ENCODE measurements at places on chromosomes 5 and 9.

DNA sequence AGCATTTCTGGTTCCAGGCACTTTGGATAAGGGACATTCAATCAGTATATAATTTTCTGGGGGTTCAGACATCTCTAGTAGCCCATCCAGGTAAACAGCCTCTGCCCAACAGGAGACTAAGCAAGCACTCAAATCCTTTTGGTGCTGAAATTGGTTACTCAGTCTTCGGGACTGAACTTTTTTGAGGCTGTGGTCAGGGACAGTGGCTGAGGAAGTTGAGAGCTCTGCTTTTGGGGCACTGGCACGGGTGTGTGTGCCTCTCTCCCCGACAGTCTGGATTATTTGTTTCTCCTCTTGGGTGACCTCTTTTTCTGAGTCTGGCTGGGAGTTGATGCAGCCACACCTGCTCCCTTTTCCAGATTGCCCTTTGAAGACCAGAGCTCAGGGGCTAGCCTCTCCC, 47.6 kb downstream of the ACER2 start:
- DNase-seq: no peak

GRCh38 chr5:112762113-112762810, 24.6 kb downstream of the APC start:
- no peak for DNase-seq

GRCh38 chr5:10592601-10593000, 28.7 kb downstream of the ANKRD33B start:
- no peak for DNase-seq

GRCh38 chr5:34611464-34612415, 44.4 kb upstream of the RAI14 start:
- no peak for DNase-seq

DNA sequence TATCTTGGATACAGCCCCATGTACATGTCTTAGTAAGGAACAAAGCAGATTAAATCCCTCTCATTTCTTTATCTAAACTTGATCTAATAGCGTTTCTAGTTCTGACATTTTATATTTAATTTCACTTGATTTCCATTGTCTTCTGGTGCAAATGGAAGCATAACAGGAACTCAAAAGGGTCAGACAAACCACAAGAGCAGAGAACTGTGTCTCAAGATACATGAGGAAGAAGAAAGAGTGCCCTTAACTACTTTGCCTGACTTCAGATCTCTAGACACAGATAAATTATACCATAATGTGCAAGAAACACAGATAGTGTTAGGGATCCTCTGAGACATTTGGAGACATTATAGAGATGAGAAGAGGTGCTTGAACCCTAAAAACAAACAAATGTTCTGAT, 20.7 kb upstream of the STX17 start:
- DNase-seq: no peak

GRCh38 chr5:126924331-126925033, 105.9 kb downstream of the MARCHF3 start:
- no peak for DNase-seq

- no peak for DNase-seq
Observed at GRCh38 chr9:14909961-14910805, at the start of gene FREM1. FREM1 (minus strand) TSS chr9:14910428; CDS start chr9:14868977, 41,451 bp downstream.

- no peak for DNase-seq
Observed at GRCh38 chr9:136189394-136190236, 15.3 kb downstream of the LHX3 start.

DNA sequence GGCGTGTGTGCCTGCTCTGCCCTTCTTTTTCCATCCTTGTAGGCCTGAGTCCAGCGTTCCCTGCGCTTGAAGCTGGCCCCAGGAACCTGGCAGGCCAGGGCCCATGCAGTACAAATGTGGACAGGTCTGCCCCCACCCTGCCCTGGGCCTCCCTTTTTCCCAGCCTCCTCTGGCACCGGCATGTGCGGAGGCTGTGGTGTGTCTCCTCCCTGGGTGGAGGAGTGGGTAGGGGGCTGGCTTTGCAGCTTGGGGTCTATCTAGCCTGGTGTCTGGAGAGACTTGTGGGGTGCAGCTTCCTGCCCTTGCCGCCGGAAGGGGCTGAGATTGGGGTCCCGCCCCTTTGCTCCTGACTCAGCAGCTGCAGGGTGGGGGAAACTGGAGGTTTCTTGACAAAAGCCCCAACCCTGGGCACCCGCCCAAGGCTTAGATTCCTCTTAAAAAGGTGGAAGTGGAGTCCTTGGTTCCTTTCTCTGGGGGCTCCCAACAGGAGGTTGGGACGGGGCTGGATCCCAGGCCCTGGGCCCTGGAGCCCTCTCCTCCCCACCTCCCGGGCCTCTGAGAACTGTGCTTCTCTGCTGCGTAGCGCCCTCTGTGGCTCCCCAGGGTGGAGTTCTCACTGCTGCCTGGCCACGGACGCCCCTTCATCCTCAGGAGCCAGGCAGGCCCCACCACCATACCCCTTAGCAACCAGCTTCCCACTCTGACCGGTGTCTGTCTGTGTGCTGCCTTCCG, 18.0 kb downstream of the RXRA start:
- DNase-seq: no peak

DNA sequence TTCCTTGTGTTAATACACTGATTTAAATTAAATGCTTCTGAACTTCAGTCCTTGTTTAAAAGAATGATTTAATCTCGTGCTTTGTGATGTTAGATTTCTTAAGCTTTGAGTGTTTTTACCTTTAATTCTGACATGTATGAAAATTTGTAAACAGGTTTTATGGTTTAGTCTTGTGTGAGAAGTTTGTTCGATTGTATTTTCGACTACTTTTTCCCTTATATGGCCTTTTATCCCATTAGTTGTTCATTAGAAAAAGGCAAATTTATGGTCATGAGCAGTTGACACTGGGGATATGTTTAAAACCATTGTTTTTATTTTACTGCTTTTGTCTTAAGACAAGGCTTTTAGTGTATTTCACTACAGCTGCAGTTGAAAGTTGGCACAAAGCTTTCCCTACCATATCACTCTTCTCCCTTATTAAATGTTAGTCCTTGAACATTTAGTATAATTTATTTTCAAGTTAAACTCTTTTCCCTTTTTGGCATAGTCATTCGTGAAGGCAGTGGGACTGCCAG, 3.3 kb downstream of the UBE2R2 start:
- DNase-seq: no peak

DNA sequence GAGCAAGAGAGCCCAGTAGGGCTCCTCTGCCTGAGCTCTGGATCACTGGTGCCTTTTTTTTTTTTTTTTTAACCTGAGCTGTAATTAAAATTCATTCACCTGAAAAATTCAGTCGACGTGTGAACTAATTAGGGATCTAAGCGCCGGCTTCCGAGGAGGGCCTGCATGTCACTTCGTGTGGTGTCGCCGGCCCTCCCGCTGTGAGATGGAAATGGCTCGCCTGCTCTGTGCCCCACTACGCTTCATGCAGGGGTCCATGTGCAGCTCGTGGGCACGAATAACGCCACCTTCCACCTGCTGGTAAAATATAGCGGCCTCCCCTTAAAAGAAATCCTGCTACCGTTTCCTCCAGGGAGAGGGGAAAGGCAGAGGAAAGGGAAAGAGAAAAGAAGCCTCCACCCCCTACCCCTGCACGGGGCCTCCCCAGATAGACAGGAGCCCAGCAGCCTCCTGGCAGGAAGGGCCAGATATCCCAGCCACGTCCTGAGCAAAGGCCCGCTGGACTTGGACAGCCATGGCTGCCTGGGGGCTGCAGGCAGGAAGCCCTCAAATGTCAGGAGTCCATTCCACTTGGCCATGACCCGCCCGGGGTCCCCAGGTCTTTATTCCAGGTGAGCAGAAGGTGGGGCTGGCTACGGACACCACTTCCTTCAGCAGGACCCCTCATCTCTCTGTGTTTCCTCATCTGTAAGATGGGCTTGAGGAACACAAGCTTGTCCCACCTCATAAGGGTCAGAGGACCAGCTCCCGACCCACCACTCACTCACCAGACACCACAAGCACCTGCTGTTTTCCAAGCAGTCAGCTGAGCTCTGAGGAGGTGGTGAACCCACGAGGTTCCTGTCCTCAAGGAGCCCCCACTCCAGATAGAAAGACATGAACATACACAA, 38.2 kb upstream of the ZNF354A start:
- DNase-seq: no peak

DNA sequence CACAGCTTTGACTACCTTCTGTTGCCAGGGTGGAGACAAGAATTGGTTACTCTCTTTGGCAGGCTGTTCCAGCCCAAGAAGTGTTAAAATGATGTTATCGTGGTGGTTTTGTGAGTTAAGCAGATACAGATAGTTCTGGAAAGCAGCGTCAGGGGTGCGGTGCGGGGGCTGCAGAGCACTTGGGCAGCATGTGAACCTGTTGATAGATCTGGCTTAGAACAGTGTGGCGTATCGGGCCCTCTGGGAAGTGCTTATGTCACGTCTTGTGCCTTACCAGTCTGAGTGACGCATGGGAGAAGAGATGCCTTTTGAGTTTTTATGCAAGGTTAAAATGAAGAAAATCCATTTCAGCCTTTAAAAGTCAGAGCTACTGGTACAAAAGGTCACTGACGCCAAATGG, 152.5 kb downstream of the PRKACG start:
- no peak for DNase-seq

DNA sequence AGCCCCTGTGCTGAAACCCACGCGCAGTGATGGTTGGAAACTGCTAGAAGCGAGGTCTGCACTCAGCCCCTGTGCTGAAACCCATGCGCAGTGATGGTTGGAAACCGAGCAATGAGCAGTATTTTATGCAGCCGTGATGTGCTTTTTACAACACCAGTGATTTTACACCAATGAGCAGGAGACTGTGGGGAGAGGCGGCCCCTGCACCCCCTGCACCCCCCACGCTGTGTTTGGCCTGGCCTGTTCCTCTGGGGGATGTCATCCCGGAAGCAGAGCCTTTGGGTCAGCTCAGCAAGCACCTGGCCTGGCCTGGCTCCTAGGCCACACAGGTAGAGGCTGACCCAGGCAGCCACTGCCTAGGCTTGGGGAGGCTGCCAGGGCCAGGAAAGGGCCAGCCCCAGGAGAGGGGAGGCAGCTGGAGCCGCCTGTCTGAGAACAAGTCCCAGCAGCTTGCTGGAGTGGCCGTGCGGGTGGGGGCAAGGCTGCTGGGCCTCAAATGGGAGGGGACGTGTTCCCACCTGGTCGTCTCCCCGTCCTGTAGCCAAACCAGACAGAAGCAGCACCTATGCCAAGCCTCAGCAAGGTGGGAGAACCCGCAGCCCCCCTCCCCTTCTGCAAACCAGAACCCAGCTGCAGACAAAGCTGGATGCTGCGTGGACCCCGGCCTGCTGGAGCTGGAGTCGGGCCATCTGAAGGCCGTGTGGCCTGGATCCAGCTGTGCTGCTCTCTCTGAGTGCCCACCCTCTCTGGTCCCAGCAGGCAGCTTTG, 46.8 kb downstream of the DBH start:
- DNase-seq: no peak

DNA sequence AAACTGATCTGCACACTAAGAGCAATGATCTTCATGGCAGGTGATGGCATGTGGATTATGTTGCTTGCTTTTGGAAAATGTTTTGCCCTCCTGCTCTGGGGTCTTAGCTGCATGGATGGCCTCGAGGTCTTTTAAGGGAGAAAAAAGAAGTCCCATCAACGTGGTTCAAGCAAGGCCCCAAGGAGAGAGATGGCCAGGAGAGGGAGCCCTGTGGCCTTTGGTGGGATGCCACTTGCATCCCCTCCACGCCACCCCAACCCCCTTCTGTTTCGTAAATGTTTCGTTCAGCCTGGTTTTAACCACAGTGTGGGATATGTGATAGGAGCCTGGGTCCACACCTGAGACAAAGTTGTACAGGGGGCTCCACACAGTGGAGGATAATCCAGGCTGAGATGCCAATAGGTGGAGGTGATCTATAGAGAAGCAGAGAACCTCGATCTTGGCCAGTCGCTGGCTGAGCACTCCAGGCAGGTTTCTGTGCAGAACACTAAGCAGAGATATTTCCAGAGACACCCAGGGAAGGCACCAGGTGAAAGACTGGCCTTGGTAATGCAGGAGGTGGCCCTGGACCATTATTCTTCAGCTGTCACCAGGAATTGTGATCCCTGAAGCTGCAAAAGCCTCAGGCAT, 25.8 kb upstream of the FRRS1L start:
- no peak for DNase-seq

DNA sequence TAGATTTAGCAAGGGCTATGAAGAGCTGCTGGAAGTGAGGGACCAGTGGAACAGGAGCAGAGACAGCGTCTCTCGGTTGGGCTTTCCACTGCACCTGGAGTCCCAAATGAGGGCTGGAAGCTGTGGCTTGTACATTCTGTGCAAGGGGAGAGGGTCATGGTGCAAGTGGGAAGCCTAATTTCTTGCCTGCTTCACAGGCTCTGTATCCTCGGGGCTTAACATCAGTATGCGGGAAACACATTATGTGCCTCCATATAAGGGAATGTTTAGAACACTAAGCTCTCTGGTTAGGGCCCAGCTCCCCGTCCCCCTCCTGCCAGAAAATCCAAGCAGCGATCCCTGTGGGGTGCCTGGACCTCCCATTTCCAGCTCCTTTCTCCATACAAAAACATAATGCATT, 89.0 kb upstream of the NIPAL4 start:
- no peak for DNase-seq

DNA sequence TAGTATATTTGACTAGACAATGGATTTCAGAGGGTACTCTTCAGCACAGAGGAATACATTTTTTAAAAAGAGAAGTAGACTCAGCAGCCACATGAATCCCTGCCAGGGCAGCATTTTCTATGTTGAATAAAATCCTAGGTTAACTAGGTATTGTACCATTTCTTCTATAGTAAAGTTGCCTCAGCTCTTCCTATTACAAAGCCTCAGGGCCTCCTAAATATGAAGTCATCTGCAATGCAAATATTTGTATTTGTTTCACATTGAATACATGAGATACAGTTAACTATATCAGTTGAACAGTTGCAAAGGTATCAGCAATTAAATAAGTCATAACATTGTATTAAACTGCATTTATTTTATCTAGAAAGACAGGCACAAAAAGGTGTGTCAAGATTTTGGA, 59.5 kb downstream of the NUDT12 start:
- no peak for DNase-seq

GRCh38 chr9:106920701-106921283, 57.8 kb downstream of the ZNF462 start:
- DNase-seq: no peak

GRCh38 chr9:75707191-75707590, 183.3 kb upstream of the PCSK5 start:
- no peak for DNase-seq

GRCh38 chr5:36581070-36581469, 25.3 kb upstream of the SLC1A3 start:
- no peak for DNase-seq

- no peak for DNase-seq
Observed at GRCh38 chr5:173496129-173496882, 120.1 kb downstream of the BOD1 start.

- DNase-seq: no peak
Observed at GRCh38 chr5:135480511-135480910, 28.4 kb upstream of the TIFAB start.

- DNase-seq: no peak
Observed at GRCh38 chr5:82436291-82436690, 158.1 kb upstream of the RPS23 start.

DNA sequence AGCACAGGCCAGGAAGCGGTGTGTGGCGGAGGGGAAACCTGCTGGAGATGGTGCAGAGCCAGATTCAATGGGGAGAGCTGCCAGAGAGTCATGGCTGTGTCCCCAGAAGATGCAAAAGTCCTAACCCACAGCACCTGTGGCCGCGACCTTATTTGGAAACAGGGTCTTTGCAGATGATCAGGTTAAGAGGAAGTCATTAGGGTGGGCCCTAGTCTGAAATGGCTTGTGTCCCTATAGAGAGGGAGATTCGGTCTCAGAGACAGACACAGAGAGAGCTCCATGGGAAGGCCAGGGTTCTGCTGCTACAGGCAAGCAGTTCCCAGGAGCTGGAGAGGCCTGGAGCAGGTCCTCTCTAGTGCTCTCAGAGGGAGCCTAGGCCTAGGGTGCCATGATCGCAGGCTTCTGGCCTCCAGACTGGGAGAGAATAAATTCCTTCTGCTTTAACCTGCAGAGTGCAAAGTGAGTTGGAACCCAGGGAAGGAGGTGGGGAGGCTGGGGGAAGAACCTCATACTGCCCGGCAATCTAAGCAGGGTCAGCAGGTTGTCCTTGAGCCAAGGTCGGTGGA, 1.9 kb upstream of the LPCAT1 start:
- no peak for DNase-seq
